ENCODE measurements at places on chromosomes 1 and 21.

- no peak for DNase-seq
Measured at GRCh38 chr1:96580920-96581319, 140.7 kb upstream of the PTBP2 start.

DNA sequence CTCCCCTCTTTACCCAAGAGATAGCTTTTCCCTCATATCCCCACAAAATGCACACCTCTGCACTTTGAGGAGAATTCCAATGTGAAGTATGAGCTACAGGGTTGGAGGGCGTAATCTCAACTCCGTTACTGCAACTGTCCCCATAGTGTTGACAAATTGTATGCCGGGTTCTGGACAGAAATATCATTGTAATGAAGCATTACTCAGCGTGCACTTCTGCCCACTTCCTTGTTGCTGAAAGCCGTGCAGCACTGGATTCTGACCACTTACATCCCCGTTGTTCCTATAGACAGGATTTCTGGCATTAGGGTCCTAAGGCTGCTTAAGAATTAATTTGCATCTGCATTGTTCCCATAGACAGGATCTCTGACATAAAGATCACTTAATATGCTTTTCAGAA lies 205.6 kb downstream of the RHOU start:
- DNase-seq: no peak

DNA sequence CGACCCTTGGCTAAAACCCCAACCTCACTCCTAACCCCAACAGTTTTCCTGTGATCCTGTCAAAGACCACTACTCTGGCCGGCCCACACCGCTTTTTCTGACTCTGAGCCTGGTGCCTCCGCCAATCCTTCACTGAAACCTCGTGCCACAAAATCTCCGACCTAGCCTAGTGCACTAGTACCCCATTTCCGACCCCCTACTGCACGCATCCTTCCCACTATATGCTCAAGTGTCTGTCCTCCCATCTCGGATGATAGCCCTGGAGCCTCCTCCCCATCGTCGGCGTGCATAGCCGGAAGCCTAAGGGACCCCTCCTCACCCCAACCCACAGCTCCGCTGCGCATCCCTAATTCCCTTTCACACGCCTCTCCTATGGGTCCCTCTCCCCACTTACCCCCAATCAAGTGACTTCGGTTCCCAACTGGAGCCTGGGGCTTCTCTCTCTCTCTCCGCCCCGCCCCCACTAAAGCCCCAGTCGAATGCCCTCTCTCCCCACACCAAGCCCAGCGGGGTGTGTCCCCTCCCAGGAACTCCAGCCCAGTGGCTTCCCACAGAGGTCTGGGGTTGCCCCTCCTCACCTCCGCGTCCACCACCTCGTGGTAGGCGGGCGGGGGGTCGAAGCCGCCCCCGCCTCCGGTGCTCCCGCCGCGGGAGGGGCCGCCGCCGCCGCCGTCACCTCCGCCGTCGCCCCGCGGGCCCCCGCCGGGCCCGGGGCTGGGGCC lies 791 bp downstream of the USP24 start:
- no peak for DNase-seq

DNA sequence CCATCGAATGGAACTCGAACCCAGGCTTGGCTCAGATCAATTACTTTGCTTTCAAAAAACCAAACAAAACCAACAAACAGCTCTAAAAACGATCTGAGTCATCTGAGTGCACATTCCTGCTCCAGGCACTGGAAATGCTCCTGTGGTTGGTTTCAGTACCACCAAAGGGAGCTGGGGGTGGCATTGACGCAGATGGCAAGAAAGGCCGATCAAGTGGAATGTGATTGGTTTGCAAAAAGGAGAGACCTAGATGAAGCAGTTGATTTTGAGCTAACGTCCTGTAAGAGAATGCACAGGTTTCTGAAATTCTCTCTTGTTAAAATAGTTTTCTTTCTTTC lies 39.5 kb downstream of the PIK3CD start:
- no peak for DNase-seq

- DNase-seq: no peak
Measured at GRCh38 chr1:210678306-210678705, 349.6 kb downstream of the HHAT start.

DNA sequence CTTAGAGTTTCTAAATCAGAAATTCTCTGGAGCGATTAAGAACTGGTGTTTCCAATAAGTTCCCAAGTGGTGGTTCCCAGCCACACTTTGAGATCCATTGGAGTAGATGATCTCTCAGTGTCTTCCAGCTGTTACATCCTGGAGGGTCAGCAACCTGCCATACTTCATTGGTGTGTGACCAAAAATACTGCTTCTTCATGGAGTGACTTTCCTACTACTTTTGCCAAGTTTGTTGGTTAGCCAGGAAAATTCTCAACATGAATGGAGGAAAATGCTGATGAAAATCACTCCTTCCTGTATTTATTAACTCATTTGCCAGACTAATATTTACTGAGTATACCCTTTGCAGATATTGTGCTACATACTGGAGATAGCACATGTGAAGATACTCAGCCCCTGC lies 186.1 kb downstream of the FGGY start:
- DNase-seq: no peak

- no peak for DNase-seq
Measured at GRCh38 chr21:17440969-17441368, 71.9 kb upstream of the CXADR start.

DNA sequence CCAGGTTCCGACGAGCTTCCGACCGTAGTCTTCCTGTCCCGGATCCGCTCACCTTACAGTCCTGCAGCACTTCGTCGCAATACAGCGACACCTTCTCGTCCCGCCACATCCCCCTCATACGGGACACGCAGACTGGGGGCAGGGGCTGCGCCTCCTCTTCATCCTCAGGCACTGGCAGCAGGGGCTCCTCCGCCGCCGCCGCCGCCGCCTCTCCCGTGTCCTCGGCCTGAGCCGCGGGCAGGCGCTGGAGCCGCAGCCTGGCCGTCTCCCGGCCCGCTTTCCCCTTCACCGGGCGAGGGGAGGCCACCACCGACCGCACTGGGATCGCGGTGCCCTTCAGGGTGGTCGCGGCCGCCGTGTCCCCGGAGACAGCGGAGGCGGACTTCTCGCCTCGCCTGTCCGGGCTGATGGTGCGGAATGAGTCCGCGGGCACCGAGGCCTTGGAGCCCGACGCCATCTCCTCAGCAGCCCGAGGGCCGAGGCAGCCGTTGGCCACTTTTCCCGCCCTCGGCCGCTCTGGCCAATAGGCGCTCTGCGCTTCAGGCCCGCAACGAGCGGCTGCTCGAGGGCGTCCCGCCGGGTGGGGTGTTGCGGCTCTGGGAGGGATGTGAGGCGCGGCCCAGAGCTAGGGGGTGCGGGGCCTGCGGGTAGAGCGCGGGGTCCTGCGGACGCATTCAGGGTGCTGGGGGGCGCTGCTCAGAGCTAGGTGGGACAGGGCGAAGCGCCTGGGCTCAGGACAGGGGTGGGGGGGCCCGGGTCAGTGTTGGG lies at the start of gene SHCBP1L:
Gene SHCBP1L, minus strand, starts transcription at position 490 of the 768 bp plus-strand sequence. Its CDS starts 33 bp downstream, at position 457.
- DNase-seq: no peak

- no peak for DNase-seq
Measured at GRCh38 chr21:42553435-42553834, 39.8 kb downstream of the SLC37A1 start.

DNA sequence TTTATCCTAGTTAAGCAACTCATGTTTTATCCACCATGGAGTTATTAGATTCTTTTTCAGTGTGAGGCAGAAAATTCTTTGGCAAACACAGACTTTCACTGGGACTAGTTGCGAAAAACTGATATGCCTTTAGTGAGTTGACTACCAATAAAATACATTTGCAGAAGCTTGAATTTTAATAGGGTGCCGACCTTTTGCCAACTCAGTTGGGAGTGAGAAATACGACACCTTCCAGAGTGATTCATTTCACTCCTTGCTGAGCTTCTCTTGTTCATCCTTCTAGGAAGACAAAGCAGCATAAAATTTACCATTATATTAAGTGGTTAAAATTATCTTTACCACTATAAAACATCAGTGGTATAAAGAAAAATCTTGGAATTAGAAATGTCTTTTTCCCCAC lies 1.2 kb upstream of the KRTAP23-1 start:
- DNase-seq: no peak

DNA sequence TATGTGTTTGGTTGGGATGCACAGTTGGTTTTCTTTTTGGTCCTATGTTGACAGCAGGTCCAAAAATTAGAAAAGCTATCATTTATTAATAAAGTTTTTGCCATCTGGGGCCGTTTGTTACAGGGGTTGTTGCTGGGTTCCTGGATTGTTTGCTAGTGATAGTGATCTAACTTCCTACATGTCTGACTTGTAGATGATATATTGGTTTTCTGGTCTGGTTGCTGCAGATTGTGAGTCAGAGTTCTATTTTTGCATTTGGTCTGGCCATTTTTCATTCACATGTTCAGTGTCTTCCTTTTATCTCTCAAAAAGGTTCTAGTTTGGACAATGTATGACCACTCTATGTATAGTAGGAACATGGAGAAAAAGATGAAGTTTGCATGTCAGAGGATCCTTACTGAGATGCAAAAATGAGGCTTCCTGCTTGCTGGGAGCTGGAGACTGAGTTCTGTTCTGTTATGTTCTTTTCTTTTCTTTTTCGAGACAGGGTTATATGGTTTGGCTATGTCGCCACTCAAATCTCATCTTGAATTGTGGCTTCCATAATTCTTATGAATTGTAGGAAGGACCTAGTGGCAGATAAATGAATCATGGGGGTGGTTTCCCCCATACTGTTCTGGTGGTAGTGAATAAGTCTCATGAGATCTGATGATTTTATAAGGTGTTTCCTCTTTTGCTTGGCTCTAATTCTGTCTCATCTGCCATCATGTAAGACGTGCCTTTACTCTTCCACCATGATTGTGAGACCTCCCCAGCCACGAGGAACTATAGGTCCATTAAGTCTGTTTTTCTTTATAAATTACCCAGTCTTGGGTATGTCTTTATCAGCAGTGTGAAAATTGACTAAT lies 4.2 kb upstream of the NVL start:
- no peak for DNase-seq

- no peak for DNase-seq
Measured at GRCh38 chr1:218754477-218754876, 409.3 kb downstream of the TGFB2 start.

DNA sequence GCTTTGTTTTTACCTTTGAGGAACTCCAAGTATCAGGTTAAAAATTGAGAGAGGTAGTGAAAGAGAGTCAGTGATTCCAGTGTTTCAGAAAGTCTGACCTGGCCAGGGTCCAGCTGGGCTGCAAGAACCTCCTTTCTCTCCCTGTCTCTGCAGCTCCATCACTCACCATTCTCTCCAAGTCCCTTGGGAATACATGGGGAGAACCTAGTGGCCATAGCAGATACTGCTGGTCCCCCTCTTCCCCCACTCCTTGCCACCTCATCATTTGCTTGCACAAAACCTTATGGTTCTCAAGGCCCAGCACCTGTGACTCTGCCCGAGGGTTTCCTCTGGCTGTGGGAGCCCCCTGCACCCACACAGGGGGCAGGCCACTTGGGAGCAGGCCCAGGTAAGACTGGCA lies 279.5 kb downstream of the KIF26B start:
- DNase-seq: no peak

DNA sequence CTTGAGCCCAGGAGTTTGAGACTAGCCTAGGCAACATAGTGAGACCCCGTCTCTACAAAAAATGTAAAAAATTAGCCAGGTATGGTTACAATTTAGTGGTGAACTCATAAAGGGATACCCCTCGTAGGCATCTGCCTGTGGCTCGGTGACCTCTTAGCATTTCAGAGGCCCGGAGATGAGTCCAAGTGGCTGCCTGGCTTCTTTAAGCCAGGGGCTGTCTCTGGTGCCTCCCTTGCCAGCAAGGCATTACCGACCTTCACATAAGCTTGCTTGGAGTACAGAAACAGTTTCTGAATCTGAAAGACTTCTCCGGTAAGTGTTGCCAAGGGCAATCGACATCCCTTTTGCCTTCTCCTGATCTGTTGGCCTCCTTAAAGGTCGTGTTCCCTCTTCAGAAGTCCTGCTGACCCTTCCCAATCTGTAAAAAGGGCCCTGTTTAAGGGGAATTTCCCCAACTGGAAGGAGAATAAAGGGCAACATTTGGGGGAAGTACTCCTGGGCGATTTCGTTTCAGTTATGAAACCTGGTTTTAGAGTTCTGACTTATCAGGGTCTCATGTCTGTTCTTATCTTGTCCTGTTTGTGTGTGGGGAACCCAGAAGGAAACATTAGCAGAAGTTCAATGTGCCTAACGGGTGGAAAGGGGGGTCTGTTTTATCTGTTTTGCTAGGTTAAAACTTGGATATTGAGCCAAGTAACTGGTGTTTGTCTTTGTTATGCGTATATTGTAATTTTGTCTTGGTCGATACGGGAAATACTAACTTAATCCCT lies 32.9 kb downstream of the KIFAP3 start:
- DNase-seq: no peak

- DNase-seq: no peak
Measured at GRCh38 chr1:19365721-19366120, 53.6 kb downstream of the SLC66A1 start.

DNA sequence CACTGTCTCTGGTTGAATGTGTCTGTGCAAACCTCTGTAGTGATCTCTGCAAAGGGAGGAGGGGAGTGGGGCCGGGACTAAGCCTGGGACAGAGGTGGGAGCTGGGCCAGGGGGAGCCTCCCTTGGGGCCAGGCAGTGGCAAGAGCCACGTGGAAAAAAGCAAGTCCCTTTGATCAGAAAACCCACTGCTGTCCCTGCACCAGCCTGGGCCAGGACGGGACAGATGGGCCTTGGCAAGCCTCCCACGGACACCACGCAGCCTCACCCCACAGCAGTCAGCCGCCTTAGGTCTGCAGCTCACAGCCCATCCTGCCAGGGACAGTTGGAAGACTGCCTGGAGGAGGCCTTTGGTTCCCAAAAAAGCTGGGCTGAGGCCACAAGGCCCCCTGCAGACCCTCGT lies 11.7 kb upstream of the TRAPPC10 start:
- DNase-seq: no peak

DNA sequence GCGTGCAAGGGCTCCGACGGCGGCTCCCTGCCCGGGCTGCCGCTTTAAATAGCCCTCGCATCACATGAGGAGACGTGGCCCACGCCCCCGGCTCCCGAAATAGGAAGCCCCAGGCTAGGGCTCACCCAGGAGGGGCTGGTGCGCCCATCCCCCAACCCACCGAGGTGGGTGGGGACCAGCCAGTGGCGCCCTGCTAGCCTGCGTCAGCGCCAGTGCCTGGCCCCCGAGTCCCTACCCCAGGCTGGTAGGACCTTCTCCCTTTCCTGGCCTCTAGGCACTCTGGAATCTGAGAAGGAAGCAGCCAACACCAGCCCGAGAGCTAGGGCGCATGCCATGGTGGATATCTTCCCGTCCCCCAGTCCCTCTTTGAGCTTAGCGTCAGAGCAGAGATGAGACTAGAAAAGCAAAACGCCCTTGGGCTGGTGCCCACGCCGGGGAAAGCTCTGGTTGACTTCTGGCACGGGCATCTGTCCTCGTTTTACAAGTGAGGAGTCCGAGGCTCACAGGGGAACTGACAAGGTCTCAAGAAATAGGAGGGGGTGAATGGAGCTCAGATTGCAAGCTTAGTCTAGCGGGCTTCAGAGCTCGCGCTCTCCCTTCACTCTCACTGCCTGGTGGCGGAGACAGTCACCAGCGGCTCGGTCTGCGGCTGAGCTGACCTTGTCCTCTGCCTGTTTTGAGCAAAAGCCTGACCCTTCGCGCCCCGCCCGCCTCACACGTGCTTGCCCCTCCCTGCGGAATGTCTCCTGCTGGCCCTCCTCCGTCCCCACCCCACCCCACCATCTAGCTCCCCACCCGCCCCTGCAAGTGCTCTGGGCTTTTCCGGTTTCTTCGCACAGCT lies at the start of gene FABP3:
Gene FABP3, minus strand, starts transcription at position 21 of the 841 bp plus-strand sequence. CDS start 62 bp downstream, outside the sequence.
- DNase-seq: peak; percentile 77

GRCh38 chr1:209870151-209870831 lies 42.5 kb downstream of the UTP25 start:
- no peak for DNase-seq
